ENCODE measurements at places on chromosomes 12 and 14.

GRCh38 chr12:53180931-53181645, 363 bp upstream of the CSAD start:
- DNase-seq: peak; percentile 80

GRCh38 chr14:90179809-90180779, 76.3 kb upstream of the PSMC1 start:
- DNase-seq: no peak

DNA sequence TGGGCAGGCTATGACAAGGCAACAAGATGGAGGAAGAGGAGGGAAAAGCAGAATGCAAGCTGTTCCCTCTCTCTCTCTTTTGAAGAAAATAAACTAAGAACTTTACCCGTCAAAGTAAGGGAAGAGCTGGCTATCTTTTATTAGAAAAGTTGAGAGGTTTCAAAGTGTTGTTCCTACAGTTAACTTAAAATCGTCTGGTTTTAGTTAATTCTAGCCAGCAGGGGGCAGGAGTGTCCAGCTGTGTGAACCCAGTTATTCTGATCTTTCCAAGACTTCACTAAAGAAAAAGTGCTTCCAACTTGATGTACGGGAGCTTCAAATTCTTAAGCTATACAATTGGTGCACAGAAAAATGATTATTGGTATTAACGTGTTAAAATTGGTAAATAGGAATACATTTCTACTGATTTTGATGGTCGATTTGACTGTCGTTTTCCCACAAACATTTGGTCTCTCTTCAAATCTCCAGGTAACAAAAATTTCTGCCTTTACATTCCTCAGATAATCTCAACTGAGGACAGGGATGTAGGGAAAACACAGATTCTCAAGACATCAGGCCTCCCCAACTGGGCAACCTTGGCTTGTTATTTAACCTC, 28.4 kb upstream of the MON2 start:
- peak; percentile 64 for DNase-seq

- DNase-seq: no peak
These were observed 3.3 kb downstream of the PARP11 start for GRCh38 chr12:3869865-3870264.

DNA sequence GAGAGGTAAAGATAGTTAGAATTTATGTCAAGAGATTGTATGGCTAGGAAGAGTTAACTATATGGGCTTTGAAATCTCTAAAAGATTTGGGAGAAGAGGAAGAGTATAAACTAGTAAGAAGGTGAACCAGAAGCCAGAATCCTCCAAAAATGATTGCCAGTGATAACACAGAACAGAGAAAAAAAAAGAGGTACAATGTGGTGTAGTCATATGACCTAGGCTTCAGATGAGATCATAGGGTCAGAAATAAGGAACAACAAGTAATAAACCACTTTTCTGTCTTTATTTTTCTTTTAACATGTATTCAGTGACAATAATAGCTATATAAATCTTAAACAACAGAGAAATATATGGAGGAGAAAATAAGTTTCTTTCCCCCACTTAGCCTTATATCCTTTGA, 2.0 kb upstream of the NECAP1 start:
- no peak for DNase-seq

DNA sequence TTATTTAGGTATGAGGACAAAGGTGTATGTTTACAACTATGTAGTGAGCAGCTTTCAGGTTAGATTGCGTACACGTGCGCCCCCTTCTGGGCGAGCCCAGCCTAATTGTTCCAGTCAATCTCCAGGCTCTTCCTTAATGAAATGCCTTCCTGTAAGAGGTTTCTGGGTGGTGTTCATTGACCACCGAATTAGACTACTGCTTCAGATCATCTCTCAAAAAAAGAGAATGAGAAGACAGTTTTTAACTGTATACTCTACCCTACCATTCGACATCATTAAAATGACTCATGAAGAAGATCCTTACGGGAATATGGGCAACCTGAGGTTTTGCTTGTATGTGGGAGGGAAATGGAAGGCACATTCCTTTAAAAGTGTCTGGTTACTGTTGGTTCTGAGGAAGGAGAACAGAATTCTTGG, 2.1 kb downstream of the LUM start:
- DNase-seq: peak; percentile 83

DNA sequence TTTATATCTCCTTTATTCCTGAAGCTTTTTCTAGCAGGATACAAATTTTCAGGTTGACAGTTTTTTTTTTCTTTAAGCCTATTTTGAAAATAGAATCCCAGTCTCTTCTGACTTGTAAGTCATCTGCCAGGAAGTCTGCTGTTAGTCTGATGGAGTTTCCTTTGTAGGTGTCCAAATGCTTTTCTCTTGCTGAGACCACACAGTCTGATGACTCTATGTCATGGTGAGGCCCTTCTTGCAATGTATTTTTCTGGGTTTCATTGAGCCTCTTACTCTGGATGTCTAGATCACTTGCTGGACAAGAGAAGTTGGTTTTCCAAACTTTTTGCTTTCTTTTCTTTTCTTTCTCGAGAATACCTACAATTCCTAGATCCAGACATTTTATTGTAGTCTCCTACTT, 30.6 kb downstream of the USP15 start:
- DNase-seq: no peak

GRCh38 chr12:9992296-9992695, 6.6 kb downstream of the CLEC1B start:
- no peak for DNase-seq

GRCh38 chr12:48424644-48425043, 47.7 kb upstream of the ANP32D start:
- DNase-seq: no peak

DNA sequence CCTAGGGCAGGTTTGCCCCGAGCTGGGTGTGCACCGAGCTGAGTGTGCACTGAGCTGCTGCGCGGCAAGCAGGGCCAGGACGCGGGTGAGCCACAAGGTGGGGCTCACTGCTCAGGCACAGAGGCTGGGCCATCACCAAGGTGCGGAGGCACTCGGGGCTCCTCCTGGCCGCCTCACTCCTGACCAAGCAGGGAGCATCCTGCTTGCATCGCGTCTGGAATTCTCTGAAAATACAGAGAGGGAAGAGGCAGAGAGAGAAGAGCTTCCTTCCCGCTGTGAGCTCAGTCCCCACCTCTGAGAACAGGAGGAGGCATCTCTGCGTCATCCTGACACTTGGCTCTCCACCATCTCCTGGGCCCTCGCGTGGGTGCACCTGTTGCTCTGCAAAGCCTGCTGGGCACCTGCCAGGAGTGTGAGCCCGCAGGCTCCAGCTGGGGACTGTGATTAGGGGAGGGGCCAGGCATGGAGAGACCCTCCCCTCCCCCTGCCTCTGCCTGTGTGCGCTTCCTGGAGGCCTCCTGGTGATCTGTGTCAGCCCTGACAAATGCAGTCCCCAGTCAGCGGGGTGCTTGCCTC, 116.3 kb downstream of the GLT1D1 start:
- DNase-seq: no peak

- DNase-seq: no peak
These were observed 189.8 kb upstream of the PRICKLE1 start for GRCh38 chr12:42779186-42779859.

DNA sequence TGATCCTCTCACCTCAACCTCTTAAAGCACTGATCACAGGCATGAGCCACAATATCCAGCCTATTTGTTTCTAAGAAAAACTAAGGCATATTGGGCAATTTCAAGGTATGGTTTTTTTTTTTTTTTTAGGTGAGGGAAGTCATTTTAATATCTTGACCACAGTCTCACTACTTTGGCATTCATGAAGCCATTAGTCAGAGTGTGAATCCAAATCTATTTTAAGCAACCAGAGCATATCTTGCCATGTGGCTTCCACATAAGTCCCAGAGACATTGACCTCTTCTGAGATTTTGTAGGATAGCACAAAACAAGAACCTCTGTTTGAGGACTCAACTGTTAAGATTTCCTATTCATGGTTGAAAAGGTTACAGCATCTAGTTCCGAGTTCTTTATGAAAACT, 130.3 kb upstream of the RBM19 start:
- DNase-seq: no peak

DNA sequence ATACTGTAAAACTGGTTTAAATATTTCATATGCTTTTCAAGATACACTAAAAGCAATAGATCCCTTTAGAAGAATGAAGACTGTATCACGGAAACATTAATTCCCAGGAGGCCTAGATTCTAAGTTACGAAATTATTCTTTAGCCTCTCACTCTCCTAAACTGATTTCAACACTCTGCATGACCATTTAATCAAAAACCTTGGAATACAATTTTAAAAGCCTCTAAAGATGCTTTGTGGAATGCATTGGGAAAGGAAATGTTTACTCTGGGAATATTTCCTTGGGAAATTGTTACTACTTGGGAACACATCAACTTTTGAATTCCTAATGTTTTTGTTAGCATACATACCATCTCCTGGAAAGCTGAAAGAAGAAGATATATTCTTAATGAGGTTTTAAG, 255.7 kb upstream of the FAR2 start:
- no peak for DNase-seq

DNA sequence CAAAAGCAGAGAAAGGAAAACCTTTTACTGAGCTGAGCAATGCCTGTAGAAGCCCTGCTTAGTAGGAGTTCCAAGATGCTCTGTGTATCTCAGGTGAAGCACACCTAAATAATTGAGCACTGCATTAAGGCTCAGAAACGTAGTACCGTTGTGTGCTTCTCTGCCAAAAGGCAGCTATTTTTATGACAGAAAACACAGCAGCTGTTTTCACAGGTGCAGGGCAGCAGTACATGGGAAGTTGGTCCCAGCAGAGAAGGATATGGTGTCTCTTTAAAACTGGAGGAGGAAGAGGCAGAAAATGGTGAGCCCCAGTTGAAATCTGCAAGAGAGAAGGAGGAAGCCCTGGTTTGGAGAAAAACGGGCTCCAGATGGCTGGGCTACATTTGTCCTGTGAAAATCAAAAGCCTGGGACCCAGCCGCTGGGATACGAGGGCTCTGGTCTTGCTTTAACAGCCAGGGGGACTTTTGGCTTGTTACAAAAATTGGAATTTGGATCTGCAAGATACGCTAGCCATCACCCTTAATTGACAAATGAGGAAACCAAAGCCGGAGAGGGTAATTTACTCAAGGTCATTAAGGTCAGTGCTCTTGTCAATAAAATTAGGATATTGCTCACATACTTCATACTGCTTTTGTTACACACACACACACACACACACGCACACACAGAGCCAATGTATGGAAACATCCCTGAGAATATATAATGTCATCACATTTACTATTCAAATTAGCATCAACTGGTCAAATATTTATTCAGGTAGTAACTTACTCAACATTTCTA, 27.3 kb downstream of the SPRING1 start:
- no peak for DNase-seq

GRCh38 chr14:104203071-104203425, 64.7 kb downstream of the KIF26A start:
- no peak for DNase-seq

DNA sequence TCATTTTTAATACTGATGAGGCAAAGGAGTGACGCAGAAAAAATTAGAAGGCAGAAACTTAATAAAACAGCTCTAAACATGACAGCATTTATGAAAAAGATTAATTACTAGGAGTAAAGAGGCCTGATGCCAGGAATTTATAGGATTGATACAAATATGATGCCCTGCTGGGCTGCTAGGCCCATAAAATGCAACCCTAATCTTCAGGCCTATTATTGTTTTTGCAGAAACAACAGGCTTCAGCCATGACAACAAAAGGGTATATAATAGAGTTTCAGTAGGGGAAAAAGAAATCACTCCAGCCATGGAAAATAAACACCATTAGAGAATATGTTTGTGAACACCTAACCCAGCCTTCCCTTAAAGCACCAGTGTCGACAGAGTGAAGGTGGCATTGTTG, 50.6 kb downstream of the OTX2 start:
- no peak for DNase-seq

DNA sequence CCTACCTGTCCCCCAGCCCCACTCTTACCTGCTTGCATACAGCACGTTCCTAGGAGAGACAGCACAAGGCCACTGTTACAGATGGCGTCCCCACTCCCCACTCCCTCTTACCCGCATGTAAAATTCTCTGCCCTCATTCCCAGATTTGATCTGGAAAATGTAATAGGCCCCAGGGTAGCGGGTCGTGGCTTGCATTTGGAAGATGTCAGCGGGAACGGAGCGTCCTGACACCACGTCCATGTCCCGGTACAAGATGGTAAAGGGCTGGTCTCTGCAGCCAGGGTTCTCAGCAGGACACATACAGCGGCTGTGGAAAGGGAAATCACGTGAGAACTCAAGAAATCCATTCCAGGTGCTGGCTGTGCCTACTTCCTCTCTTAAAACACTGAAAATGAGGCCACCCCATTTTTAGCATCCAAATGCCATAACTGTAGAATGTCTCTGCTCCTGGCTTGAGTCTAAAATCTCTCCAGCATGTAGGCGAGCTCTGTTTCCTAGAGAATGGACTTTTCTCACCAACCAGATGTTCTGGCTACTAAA, 10.1 kb upstream of the TC2N start:
- no peak for DNase-seq

- DNase-seq: no peak
These were observed 2.4 kb upstream of the GALNT8 start for GRCh38 chr12:4717806-4718205.
